ENCODE measurements at places on chromosomes 12 and 14.
A peak's percentile ranks its signal among the peaks of the same experiment; 100 is the strongest.

GRCh38 chr12:102921240-102921639 lies 4.2 kb upstream of the PAH start:
- DNase-seq, result no peak

DNA sequence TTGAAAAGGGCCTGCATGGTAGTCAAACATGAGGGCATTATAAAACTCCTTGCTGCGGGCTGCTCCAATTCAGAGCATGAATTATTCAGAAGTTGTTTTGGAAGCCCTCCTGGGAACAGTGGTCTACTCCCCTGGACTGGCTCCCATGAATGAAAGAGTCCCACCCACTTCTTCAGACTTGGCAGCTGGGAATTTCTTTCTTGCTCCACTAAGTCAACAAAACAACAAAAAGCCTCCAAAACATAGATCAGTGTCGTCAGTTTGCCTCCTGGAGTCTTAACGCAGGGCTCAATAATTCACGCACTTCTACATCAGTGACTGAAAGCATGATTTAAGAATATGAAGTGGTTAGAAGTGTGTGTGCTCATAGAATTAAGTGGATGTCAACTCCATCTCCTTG lies 37.9 kb downstream of the AKAP6 start:
- DNase-seq, result no peak

- no peak for DNase-seq
Observed at GRCh38 chr12:132356691-132357622, 27.6 kb upstream of the GALNT9 start.

- no peak for DNase-seq
Observed at GRCh38 chr14:85789506-85789905, 259.6 kb downstream of the FLRT2 start.

DNA sequence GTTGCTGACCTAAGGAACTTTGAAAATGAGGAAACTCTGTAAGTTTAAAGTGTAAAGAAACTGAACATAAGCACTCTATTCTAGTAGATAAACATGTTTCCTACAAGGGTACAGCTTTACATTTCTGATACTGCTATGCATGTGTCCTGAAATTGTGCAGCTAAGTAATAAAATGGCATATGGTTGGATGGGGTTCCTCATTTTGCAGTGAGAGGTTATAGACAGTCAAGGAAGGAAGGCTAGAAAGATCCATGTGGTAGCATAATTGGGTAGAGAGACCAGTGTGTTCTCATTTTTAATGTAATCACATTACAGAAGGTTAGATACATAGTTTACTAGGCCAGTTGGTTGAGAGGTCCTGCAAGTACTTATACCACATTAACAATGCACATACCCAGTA lies 477.0 kb downstream of the TMEM121 start:
- DNase-seq, result no peak

DNA sequence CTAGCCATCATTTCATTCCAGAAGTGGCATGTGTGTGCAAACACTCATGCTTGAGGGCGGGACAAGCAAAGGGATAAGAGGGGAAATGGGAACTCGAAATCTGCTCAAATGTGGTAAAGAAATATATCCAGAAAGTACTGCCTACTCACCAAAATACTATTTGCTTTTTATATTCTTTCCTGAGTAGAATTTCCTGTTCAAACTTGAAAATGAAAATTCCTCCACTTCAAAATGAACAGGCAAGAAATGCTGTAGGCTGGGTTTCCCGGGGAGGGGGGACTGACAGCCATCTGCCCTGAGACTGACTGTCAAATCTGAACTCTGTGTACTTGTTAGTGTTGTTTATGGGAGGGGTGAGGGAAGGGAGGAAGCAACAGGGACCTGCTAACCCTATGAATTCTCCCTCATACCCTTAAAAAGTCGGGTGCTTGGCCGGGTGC lies 34.6 kb downstream of the NTF3 start:
- no peak for DNase-seq

DNA sequence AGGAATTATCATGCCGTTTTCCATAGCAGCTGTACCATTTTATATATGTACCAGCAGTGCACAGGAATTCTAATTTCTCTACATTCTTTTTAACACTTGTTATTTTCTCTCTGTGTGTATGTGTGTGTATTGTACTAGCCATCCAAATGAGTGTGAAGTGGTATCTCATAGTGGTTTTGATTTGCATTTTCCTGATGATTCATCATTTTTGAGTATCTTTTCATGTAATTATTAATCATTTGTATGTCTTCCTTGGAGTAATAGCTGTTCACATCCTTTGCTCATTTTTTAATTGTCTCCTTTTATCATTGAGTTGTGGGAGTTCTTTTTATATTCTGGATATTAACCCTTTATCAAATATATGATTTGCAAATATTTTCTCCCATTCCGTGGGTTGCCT lies 95.6 kb upstream of the MANSC4 start:
- DNase-seq, result no peak

- DNase-seq, result no peak
Observed at GRCh38 chr14:37642125-37642524, 46.7 kb downstream of the TTC6 start.

DNA sequence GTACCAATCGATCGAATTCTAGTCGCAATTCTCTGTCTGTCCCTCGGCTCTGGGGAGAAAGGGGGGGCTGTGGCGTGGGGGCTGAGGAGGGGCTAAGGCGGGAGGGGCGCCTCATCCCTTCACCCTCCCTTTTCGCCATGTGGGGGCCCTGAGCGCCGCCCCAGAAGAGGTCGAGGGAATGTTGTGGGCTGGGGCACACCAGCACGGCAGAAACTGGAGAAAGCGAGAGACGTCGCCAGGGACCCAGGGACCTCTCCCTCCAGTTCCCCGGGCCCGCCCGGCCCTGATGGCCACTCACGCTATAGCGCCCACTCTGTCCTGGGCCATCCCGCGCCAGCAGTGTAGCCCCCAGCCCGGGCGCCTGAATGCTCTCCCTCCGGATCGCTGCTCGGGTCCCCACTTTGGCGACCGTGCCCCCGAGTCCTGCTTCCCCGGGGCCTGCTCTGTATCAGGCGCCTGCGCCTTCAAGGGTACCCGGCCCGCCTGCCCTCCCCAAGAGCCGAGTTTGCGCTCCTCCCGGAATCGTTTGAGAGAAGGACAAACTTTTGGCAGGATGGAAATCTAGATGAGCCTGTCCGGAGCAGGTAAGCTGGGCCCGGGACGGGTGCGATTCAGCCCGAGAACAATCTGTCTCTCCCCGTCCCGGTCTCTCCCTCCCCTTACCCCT lies 62.6 kb downstream of the SMUG1 start:
- DNase-seq, result no peak

DNA sequence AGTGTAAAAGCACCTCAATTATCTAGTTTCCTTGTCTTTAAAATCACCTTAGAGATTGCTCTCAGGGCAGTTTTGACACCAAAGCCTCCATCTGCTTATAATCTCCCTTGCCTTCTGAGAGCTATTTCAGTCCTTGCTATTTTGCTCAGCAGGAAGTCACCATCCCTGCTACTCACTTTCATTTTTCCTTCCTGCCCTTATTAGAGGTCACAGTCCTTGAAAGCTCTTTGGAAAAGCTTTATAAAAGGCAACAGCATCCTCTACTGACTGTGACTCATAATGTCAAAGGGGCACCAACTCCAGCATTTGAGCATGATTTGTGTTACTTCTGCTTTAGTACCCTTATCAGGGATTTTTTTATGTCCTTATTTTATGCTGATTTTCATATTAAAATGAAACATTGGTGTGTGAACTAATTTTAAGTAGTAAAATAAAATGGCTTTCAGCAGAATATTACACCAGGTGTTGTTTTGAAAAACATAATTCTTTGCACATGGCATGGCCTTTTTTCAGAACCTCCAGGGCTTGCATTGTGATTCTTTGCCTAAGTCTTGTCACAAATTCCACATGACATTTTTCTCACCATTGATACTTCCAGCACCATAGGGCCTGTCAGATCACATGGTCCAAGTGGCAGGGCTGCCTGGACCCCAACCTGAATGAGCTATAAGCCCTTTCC lies 213.0 kb downstream of the ADAMTS20 start:
- peak; percentile 54 for DNase-seq

- DNase-seq, result no peak
Observed at GRCh38 chr14:89650077-89650978, 233.3 kb upstream of the FOXN3 start.

DNA sequence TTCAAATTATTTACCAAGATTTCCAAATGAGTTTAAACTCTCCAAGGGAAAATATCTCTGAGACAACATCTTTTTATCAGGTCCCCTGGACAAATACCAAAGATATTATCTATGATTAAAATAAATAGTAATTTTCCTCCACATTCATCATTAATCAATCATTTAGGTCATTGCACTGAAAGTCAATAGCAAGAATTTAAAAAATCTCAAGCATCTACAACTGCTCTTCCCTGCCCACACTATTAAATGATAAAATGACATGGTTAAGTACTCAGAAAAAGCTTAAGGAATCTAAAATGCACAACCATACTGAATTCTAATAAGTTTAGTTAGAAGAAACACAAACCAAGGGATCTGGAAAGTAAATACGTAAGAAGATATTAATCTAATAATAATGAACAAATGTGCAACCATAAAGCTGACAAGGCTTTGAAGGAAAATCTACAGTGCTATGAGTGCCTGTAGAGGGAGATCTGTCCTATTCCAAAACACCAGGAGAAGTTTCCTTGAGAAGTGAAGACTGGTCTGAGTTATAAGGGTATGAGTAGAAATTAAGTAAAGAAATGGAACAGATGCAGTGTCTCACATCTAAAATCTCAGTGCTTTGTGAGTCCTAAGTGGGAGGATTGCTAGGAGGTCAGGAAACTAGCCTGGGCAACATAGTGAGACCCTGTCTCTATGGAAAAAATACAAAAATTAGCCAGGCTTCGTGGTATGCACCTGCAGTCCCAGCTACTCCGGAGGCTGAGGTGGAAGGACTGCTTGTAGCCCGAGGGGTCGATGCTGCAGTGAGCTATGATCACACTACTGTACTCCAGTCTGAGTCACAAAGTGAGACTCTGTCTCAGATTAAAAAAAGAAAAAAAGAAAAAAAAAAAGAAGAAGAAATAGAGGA lies 19.2 kb downstream of the INTS13 start:
- no peak for DNase-seq

DNA sequence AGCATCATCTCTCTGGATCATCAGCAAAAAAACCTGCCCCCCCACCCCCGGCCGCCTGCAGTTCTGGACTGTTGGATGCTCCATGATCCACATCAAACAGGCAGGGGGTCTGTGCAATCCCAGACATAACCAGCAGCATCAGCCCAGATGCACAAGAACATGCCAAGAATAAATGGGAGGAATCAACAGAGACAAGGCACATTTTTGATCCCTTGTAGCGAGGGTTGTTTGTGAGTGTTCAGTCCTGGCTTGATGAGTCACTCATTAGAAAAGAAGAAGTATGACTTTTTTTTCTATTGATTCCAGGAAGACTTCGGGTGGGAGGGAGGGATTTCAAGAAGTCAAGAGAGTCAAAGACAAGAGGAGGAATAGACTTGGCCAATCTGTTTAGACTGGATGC lies 244.2 kb downstream of the KSR2 start:
- no peak for DNase-seq

GRCh38 chr12:40569626-40570179 lies 122.5 kb upstream of the CNTN1 start:
- no peak for DNase-seq

DNA sequence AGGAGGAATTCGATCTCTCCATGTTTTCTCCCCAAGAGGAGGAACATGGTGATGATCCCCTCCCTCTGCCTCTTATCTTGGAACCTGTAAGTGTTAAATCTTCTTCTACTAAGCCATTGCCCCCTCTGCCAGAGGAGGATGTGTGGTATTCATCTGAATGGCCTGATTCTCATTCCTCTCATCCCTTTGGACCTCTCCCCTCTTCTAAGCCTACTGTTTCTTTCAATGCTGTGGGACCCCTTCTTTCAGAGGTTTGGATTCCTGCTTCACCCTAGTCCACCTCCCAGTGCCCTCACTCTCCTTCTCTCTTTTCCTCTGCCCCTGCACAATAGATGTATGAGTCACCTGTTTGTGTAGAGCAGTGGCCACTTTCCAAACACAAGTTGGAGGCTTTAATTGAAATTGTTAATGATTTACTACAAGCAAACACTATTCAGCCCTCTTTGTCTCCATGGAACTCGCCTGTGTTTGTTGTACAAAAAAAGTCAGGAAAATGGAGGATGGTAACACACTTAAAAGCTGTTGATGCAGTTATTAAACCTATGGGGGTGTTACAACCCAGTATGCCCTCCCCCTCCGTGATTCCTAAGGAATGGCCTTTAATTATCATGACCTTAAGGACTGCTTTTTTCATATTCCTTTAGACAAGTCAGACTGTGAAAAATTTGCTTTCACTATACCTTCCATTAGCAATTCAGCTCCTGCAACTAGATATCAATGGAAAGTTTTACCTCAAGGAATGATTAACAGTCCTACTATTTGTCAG lies 192.1 kb upstream of the ALG10B start:
- no peak for DNase-seq

GRCh38 chr14:28767853-28768741 lies 1.5 kb downstream of the FOXG1 start:
- no peak for DNase-seq

DNA sequence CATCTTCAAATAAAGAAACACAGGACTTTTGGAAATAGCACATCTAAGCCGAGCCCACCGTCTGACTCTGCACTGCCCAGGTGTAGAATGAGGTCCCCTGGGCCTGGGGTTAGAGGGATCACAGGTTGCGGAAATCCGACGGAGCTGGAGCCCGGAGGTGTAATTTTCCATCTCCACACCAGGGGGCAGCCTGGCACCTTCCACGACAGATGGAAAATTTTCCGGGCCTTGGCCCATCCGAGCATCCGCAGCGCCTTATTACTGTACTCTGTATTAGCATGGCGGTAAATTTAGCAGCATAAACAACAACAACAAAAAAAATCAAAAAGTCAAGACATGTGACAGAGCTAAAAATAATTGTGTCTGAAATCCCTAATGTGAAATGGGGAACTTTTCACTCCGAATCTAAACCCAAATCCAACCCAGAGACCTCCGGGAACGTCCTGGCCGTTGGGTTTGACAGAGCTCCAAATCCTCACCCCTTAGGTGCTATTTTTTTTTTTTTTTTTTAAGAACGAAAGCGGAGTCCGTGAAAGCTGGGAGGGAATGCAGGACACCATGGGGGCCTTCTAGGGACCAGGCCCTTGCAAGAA lies 93.9 kb downstream of the KSR2 start:
- DNase-seq, result peak; percentile 74

DNA sequence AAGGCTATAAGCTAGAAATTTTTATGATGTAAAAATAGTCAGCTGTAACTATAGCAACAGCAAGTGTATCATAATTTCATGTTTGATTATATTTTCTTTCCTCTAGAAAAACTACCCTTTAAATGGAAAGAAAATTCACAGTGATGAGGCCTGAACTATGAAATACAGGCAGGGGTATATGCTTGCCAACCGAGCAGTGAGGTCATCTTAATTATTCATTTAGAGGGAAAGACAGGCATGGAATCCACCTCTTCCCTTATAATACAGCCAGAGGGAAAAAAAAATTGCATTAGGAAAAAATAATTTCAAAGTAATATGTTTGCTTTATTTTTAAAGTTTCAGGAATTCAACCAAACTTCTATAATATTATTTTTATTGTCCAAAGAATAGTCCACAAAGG lies 139.8 kb downstream of the EPS8 start:
- DNase-seq, result no peak

GRCh38 chr12:52628111-52628507 lies 9.8 kb upstream of the KRT73 start:
- DNase-seq, result no peak

GRCh38 chr12:118981285-118982211 lies at the start of gene SRRM4:
SRRM4 (plus strand) TSS chr12:118981541; CDS start chr12:118981883, 342 bp downstream.
- DNase-seq, result peak; percentile 47

- DNase-seq, result no peak
Observed at GRCh38 chr12:45915405-45915804, 75.0 kb downstream of the SCAF11 start.

All from hematopoietic multipotent progenitor cell treated with erythropoietin and hydrocortisone succinate and interleukin-3 and kit ligand, for 6 days (in vitro differentiated cells).